GM03348 (cell line): ENCODE measurements at places on chromosomes 5 and 9.

- no peak for DNase-seq
Observed at GRCh38 chr5:74100268-74100665, 474.3 kb downstream of the ARHGEF28 start.

DNA sequence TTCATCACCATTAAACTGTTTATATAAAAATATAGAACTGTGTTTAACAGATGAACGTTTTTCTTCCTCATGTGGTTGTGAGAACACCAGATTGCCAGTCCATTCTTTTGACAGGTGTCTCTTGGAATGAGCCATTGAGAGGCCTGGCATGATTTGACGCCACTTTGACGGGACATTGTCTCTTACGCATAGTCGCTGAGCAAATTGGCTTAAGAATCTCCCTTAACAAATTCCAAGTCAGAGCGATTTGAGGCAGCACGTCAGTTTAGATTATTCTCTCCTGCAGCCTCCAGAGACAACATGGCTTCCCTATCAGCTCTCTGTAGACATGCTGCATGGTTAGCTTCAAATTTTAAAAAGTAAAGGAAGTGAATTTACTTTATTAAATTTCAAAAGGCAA, 510.7 kb upstream of the ACO1 start:
- DNase-seq = no peak

DNA sequence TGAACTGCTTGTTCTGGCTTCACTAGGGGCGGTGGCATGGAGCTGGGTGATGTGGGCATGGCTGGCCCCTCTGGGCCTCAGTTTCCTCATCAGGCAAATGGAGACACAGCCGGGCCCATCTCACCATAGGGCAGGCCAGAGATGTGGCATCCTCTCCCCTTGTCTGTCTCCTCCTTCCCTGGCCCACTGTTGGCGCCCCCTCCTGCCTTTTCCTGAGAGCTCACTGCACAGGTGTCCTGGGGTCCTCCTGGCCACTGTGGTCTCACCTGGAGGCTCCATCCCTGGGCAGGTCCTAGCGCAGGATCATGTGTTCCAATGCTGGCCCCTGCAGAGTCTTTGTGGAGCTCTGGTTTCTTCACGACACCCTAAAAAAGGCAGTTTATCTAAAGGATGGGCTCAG, 53.5 kb downstream of the NEK6 start:
- DNase-seq = no peak

DNA sequence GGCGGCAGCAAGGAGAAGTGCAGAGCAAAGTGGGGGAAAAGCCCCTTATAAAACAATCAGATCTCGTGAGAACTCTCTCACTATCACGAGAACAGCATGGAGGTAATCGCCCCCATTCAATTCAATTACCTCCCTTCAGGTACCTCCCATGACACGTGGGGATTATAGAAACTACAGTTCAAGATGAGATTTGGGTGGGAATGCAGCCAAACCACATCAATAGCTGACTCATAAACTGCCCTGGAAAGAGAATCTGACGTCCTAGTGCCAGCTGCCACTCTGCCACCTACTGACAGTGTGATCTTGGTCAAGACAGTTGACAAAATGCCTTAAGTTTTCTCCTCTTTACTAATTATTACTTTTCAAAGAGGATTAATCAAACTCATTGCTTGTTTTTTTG, 128.3 kb downstream of the GPBP1 start:
- no peak for DNase-seq

GRCh38 chr5:180688330-180689070, 39.1 kb upstream of the FLT4 start:
- DNase-seq = no peak

GRCh38 chr9:115234094-115234493, 116.1 kb upstream of the TNC start:
- DNase-seq = peak; percentile 74

- DNase-seq = no peak
Observed at GRCh38 chr5:103353581-103353980, 95.0 kb downstream of the MACIR start.

- no peak for DNase-seq
Observed at GRCh38 chr5:38453506-38453905, 102.9 kb downstream of the LIFR start.

DNA sequence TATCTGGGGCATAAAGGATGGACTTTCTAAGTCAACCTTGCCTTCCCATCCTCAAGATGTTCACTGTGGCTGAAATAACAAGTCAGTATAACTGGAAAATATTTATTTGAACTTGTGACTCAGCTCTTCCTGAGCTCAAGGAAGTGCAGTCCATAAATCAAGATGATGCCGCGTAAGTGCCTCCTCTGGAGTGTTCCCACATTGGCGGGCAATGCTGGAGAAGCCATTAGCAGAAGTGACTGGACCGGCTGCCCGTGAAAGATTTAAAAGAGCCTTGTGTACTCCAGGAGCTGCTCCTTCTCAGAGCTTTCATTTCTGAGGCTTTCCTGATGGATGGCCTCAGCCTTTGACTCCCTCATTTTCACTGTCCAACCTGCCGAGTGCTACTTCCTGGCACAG, 17.4 kb downstream of the TMOD1 start:
- peak; percentile 66 for DNase-seq

GRCh38 chr5:132464156-132464939, 26.2 kb downstream of the IRF1 start:
- no peak for DNase-seq

- DNase-seq = no peak
Observed at GRCh38 chr9:129471201-129472019, 149.5 kb downstream of the C9orf50 start.

DNA sequence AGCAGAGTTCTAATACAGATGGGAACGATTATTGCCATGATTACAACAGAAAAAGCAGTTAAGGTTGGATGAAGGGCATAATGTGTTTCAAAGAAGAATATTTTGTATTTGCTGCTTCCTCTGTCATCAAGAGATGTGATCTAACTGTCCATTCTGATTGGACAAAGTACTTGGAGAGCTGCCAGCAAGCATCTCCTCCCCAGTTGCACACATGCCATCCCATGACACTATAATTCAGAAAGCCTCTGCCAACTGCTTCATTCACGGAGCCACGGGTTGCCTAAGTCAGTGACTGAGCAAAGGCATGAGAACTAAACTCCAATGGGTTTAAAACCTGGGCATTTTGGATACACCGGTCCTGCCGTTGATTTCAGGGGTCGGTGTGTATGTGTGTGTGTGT, 253.8 kb downstream of the CRB2 start:
- DNase-seq = no peak

GRCh38 chr9:113380869-113381378, 4.1 kb upstream of the HDHD3 start:
- DNase-seq = no peak

DNA sequence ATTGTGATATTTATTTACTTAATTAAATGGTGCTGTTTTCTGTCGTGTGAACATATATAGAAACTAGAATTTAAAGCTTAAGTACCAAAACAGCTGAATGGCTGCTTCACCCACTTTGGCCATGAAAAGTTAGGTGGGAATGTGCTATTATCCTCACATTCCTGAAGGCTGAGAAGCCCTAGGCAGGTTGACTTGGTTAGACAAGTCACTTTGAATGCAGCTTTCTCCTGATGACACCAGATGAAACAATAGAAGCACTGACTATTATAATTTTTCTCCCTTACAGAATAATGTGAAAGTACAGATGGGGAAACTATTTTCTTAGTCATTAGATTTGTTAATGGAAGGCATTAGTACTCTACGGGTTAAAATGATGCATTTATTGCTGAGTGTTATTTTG, 65.1 kb upstream of the C5orf46 start:
- DNase-seq = no peak

- no peak for DNase-seq
Observed at GRCh38 chr5:68593211-68593671, 377.7 kb downstream of the PIK3R1 start.

GRCh38 chr9:116543731-116544400, 143.2 kb upstream of the TRIM32 start:
- DNase-seq = peak; percentile 79

GRCh38 chr9:33452828-33453271, 5.5 kb upstream of the AQP3 start:
- DNase-seq = peak; percentile 82

GRCh38 chr5:123844873-123845272, 332.9 kb downstream of the CSNK1G3 start:
- peak; percentile 8 for DNase-seq

DNA sequence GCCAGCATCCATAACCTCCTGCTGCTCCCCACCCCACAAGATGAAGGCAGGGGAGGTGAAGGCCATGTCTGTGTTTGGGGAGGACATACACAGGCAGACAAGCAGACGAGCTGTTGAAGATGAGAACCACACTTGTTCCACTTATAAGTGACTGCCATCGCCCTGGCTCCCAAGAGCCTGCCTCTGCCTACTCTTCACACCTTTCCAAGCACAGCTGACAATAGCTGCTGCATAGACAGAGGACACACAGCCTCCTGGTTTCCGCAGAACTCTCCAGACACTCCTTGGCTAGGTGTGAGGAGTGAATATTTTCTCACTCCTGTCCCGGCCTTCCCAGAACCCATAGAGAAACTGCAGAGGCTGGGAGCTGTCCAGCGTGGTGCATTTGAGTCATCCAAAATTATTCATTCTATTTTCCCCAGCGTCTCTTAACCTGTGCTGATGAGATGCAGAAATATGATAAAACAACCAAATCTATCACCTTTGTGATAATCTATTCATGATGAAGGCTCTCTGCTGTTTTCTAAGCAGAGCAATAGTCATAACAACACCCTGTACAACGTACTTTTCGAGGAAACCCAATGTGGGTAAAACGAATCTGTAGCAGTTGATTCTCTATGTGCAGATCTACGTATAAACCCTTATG, 24.7 kb downstream of the KLF9 start:
- peak; percentile 27 for DNase-seq

GRCh38 chr9:114366334-114367128, 21.3 kb downstream of the AKNA start:
- peak; percentile 77 for DNase-seq

DNA sequence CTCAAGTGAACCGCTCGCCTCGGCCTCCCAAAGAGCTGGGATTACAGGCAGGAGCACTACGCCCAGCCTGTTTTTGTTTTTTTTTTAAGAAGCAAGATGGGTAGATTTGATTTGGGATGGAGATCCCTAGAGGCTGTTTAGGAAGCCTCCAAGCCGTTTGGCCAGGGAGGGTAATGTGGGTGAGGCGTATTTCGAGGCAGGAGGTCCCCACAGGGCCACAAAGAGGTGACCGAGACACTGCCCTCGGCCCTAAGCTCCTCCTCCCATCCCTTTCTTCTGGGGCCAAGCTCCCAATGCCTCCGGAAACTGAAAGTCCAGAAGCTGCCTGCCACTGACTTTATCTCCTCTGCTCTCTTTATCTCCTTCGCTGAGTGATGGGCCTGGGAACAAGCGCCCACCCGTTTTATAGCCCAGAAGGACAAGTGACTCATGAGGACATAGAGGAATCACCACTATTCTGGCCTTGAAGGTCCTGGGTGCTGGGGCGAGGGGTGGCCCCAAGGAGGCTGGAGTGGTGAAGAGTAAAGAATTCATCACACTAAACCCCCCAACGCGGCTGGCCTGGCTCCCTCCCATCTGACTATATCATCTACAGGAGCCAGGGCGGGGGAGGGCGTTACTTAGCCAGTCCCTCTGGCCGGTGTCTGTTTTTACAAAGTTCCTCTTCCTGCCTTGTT, 2.0 kb upstream of the RALGDS start:
- no peak for DNase-seq

- no peak for DNase-seq
Observed at GRCh38 chr9:115333277-115334070, 215.5 kb upstream of the TNC start.

- DNase-seq = peak; percentile 3
Observed at GRCh38 chr9:93825348-93826115, 129.6 kb downstream of the BARX1 start.

DNA sequence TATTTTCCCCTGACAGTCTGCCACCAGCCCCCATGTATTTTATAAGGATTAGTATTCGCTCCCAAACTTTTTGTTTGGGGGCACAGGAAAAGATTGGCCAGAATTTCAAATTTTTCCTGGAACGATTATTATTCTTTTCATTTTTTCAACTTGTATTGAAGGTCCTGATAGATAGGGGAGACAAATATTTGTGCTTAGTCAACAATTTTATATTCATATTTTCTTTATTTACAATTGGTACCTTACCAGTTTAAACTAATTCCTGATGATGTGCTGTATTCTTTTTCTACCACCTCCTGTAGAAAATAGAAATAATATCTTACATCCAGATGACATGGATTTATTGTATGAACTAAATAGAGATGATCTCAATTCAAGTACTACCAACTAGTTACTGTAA, 60.7 kb upstream of the TSLP start:
- DNase-seq = no peak

DNA sequence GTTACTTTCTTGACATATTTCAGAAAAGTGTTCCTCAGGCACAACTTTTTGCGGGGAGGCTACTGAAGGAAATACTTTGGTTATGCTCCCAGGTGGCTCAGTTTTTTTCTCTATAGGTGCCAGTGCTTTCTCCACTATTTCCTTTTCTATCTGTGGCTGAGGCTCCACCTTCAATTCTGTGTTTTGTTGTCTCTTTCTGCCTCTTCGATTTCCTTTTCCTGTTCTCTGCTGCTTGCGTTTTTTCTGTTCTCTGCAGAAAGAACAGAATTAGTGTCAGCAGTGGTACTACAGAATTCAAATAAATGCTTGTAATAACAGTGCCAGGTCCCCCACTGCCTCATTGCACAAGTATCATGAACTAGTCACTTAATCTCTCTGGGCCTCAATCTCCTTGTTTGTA, 7.0 kb downstream of the HEMGN start:
- DNase-seq = no peak

GRCh38 chr5:89337-90286, 2.4 kb upstream of the PLEKHG4B start:
- DNase-seq = no peak

GRCh38 chr9:72826996-72827949, 125.6 kb downstream of the ALDH1A1 start:
- DNase-seq = no peak

- DNase-seq = no peak
Observed at GRCh38 chr5:147601652-147602051, 91.8 kb upstream of the DPYSL3 start.

GRCh38 chr5:92552206-92553160, 1028.5 kb downstream of the NR2F1-AS1 start:
- DNase-seq = peak; percentile 76

DNA sequence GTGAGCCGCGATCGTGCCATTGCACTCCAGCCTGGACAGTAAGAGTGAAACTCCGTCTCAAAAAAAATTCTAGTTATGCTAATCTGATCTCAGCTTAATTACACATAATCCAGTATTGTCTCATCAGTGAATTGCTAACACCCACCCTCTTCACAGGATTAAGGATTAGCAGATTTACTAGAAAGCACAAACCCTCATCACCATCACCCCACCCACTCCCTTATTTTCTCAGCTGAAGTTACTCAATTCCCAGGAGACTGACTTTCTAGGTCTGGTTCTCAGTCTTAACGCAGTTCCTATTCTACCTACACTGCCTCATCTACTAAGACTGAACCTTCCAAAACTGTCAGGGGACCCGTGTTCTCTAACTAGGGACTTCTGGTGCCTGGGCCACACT, 9.0 kb downstream of the TOR1B start:
- DNase-seq = no peak

- DNase-seq = no peak
Observed at GRCh38 chr5:6461793-6462650, 13.4 kb downstream of the UBE2QL1 start.

GRCh38 chr5:160348080-160348479, 22.3 kb downstream of the C1QTNF2 start:
- no peak for DNase-seq

- peak; percentile 53 for DNase-seq
Observed at GRCh38 chr5:138353560-138354080, 1.1 kb downstream of the KDM3B start.

- no peak for DNase-seq
Observed at GRCh38 chr9:94173632-94174031, 85.5 kb upstream of the ZNF169 start.

GRCh38 chr5:164346785-164347630, 841.6 kb downstream of the MAT2B start:
- no peak for DNase-seq

- DNase-seq = no peak
Observed at GRCh38 chr5:72005671-72006070, 101.6 kb upstream of the MAP1B start.
